ENCODE measurements at places on chromosomes 1 and 21.

- DNase-seq, result no peak
Observed at GRCh38 chr1:22539510-22540118, 23.7 kb upstream of the EPHA8 start.

- no peak for DNase-seq
Observed at GRCh38 chr1:150061632-150062101, 5.9 kb upstream of the VPS45 start.

- no peak for DNase-seq
Observed at GRCh38 chr21:37364722-37365121, 1.9 kb upstream of the DYRK1A start.

DNA sequence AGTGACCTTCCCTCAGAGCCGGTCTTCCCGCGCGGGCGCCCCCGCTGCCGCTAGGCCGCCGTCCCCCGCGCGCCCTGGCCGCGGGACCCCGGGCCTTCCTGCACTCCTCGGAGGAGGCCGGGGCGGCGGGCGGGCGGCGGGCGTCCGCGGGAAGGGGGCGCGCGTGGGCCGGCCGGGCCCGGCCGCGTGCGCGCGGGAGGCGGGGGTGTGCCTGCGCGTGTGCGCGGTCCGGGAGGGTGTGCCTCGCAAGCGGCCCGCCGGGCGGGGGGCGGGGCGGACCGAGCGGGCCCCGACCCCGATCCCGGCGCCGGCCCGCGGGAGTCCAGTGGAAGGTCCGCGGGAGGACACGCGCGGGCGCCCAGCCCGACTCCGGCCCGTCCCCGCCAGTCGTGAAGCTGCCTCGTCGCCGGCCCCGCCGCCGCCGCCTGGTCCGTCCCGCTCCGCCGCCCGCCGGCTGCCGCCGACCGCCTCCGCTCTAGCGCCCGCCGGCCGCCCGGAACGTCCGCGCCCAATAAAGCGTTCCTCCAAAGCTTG, 438 bp downstream of the MRPS6 start:
- DNase-seq, result no peak

- no peak for DNase-seq
Observed at GRCh38 chr1:172286629-172287076, 133.8 kb upstream of the C1orf105 start.

- no peak for DNase-seq
Observed at GRCh38 chr21:42959728-42960127, 14.6 kb upstream of the PKNOX1 start.

GRCh38 chr1:231748760-231749415, 122.3 kb downstream of the DISC1 start:
- DNase-seq, result no peak

- no peak for DNase-seq
Observed at GRCh38 chr1:172485626-172486025, 41.8 kb upstream of the PIGC start.

GRCh38 chr1:230682882-230683610, 30.9 kb downstream of the AGT start:
- no peak for DNase-seq

DNA sequence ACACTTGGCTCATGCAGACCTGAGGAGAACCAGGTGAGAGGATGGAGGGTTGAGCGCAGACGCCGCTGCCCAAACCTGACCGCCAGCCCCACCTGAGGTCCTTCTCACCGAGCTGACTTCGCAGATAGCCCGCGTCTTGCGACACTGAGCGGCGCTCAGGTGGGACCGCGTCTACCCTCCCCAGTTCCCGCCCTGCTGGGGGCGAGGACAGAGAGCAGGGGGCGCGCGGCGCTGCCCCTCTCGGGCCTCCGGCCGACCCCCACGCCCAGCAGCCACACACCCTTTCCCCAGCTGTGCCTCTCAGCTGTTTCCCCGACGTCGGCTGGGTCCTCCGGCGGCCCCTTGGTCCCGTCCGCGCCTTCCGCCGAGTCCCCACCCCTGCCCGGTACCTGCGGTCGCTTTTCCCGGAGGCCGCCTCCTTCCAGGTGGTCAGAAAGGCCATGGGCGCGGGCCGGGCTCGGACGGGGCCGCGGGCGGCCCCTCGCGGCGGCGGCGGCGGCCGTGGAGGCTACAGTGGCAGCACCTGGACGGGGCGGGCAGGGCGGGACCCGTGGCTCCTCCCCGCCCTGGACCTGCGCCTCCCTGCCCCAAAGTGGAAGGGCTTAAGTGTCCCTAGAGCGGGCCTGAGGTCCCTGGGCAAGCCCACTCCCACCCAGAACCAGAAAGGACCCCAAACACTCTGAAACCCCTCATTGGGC, 14.4 kb upstream of the TTC39A start:
- DNase-seq, result peak; percentile 43

Data from DMS79 treated with DMSO at 0.1 percent for 48 hours (cell line).